ENCODE measurements at places on chromosomes 16 and 17.

GRCh38 chr16:5349670-5350517 lies 252.3 kb upstream of the EEF2KMT start:
- DNase-seq, result no peak

DNA sequence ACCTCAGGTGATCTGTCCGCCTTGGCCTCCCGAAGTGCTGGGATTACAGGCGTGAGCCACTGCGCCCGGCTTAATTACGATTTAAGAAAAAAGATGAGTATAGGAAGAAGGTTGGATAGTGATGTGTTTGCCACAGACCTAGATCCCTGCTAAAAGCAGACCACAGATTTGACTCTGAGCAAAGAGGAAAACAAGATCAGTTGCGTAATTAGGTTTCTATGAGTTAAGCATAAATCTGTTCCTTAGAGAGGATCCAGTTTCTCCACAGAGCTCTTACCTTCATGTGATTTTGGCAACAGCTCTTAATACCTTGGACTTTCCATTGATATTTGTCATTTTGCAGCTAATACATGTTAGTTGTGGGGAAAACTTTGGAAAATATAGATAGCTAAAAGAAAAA lies 31.1 kb downstream of the CDH1 start:
- no peak for DNase-seq

DNA sequence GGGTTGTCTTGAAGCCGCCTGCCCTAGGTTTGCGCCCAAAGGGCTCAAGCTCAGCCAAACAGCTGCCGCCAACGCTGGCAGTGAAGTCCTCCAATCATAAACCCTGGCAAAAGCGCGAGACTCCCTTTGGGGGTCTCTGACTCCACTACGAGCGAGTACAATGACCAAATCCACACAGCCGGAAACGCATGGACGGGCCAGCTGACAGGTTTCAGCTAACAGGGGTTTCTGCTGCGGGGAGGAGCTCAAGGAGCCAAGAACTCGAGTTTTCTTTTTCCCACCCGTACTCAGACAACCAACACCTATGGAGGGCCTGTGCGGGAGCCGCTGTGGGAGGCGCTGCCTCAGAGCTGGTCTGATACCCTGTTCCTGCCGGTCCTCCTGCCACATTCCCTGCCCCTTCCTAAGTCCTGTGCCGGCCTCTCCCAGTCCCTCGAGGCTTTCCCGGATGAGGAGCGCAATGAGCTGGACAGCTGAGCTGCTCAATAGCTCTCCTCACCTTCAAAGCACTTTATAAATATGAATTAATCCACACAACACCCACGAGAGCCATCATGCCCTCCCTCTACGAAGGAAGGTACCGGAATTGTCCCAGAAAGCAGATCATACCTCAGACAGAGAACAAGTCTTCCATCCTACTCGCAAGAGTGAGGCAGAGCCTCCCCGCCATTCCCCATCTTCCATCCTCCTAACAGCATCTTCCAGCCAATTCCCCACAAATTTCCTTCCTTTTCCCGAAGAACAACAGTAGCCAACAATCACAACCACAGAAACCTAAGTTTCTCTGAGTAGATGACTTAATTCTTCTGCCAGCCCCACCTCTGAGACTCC lies 6.1 kb downstream of the ABR start:
- no peak for DNase-seq

GRCh38 chr16:84836967-84837366 lies 17.2 kb downstream of the CRISPLD2 start:
- no peak for DNase-seq

DNA sequence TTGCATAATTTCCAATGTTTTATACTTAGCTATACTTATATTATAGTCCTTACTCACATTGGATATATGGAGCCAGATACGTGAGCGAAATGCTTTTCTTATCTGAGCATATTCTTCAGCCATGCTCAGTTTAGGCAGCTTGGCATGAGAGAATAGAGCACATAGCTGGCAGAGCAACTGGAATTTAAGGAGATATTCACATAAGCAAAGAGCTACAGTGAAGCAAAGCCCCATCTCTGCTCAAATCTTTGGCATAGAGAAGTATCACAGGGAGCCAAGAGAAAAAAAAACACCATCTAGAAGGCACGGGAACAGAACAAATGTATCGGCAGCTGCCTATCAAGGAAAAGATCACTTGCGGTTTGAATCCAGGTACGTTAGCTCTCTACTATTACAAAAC lies 734.2 kb upstream of the KIF2B start:
- DNase-seq, result no peak

- DNase-seq, result no peak
These were observed at the start of gene SOX15 for GRCh38 chr17:7589891-7590691. Gene SOX15 (minus strand): TSS chr17:7590094. CDS start chr17:7589676, 418 bp downstream.

GRCh38 chr16:24255456-24256371 lies at the start of gene CACNG3:
Gene CACNG3 (plus strand): TSS chr16:24256335. CDS start chr16:24256755, 420 bp downstream.
- peak; percentile 41 for DNase-seq

DNA sequence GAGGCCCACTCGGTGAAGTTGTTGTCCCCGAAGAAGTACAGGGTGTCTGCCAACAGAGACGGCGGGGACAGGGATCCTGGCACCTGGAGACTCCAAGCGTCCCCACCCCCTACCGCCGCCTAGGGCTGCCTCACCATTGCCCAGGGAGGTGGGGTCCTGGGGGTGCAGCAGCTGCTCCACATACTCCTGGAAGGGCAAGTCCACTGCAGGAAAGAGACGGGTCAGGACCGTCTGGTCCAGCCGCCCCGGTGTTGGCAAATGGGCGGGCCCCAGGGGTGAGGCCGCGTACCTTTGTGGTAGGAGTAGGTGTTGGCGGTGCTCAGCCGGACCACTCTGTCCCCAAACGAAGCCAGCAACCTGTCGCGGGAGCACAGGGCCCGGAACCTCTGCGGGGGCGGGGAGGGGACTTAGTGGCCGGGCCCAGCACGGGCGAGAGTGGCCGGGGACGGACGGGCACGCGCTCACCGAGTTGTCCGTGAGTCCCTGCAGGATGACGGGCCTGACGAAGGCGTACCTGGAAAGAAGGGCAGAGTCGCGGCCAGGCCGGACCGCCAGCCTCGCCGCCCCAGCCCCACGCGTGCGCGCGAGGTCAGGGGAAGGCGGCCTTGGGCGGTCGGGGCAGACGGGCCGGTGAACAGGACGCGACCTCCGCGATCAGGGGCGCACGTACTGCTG lies 601 bp downstream of the JMJD8 start:
- DNase-seq, result no peak

DNA sequence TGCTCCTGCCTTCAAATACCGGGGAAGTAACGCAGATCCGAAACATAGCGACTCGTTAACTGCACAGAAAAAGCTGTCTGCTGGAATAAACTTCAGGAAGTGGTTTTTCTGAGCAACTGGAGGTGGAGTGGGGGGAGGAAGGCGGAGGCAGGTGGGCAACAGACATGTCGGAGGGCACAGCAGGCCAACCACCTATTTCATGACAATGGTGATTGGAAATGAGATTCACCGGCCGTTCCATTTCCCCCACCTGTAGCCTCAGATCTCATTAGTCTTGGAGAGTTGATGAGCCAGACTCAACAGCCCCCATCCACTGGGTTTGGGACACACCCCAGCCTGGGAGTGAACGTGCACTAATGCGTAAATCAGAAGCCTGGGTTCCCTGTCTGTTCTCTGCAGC lies 7.7 kb upstream of the PECAM1 start:
- no peak for DNase-seq

DNA sequence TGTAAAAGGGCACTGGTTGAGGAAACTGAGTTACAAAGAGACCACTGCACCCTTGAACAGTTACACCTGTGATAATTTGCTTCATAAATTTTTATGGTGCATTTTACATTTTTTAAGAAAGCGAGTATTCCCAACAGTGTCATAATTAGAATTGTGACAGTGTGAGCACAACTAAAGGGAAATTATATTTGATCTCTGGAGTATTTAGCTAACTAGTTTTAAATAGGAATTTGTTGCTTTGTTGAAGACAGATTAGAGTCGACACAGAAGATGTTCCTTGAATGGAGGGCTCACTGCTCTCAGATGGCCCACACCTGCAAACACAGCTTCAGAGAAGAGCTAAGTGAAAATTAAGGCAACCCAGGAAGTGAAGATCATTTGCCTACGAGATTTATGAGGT lies 555.0 kb upstream of the GOT2 start:
- DNase-seq, result no peak

GRCh38 chr17:83080579-83080857 lies 1.1 kb downstream of the METRNL start:
- DNase-seq, result no peak

- DNase-seq, result no peak
These were observed 46.0 kb downstream of the GLG1 start for GRCh38 chr16:74560912-74561311.

DNA sequence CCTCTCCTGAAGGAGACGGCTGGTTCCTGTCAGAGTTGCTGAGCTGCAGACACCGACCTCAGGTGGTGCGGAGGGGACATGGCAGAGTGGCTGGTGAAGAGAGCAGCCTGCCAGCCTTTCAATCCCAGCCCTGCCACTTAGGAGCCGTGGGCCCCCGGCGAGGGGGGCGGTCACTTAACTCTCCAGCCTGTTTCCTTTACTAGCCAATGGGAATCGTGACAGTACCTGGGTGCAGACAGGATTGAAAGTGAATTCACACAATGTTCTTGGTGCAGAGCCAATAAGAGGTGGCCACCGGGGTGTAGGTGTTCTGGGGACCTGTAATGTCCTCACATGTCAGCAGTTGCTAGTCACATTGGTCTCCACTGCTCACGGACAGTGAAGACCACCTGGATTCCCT lies 13.5 kb downstream of the ACE start:
- no peak for DNase-seq

GRCh38 chr16:23357761-23358290 lies 55.7 kb downstream of the SCNN1B start:
- no peak for DNase-seq

- DNase-seq, result no peak
These were observed 179.7 kb downstream of the NPIPB11 start for GRCh38 chr16:29226782-29227181.

- no peak for DNase-seq
These were observed 22.1 kb downstream of the FCSK start for GRCh38 chr16:70476272-70477020.

DNA sequence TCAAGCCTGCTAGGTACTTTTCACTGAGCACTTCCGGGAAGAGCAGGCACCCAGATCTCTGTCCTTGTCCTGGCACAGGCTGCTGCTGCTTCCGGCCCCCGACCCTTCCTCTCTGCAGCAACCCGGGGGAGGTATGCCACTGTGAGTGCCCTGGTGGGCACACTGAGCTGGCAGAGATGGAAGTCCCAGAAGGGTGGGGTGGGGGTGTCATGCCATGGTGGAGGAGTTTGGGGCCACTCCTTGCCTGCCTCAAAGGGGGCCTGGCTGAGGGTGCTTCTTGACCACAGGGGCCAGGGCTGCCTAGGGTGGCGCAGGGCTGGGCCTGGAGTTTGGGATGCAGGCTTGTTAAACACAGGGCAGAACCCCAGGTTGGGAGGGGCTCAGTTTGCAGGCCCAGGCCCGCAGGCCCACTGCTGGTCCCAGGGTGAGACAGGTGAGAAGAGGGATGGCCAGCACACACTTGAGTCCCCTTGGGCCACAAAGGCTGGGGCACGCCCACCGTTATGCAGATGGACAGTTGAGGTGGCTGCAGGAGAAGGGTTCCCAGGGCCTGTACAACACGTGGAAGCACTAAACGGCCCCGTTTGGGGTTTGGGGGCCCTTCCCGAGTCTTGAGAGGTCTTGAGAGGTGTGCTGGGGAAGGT lies 8.7 kb downstream of the TMEM235 start:
- no peak for DNase-seq

GRCh38 chr17:82836823-82837357 lies 2.9 kb downstream of the ZNF750 start:
- DNase-seq, result peak; percentile 64

DNA sequence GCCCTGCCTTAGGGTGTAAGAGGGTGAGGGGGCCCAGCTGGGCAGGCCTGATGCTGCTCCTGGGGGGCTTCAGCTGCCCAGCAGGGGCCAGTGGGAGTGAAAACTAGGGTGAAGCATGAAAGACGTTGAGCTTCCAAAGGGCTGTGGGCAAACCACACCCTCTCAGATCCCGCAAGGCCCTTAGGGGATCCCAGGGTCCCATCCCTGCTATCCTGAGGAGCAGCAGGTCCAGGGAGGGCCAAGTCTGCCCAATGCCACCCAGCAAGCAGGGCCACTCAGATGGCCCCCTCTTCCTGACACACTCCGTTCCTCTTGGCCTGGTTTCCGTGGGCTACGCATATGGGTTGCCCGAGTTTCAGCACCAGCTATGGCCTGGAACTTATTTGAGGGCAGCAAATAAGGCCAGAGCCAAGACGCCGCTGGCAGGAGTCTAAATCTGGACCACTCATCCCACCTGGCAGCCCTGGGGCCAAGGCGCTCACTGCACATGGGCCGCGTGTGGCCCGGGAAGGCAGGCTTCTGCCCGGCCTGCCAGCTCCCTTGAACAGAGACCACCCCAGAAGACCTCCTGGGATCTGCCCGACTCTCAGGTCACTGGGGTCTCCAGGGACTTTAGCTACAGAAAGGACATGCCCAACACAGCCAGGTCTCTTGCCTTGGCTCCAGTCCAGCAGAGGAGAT lies 4.2 kb downstream of the ATP2A3 start:
- no peak for DNase-seq

DNA sequence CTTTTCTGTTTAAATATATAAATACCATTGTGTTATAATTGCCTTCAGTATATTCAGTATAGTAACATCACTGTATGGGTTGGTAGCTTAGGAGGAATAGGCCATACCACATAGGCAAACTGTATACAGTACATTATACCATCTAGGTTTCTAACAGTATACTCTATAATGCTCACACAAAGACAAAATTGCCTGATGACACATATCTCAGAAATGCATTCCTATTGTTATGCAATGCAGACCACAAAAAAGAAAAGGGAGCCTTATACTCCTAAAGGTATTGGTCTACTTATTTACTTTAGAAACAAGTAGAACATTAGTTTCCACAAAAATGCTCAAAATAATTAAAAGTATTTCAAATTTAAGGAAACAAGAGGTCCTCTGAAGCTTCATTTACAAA lies 47.9 kb downstream of the SETD6 start:
- DNase-seq, result no peak

DNA sequence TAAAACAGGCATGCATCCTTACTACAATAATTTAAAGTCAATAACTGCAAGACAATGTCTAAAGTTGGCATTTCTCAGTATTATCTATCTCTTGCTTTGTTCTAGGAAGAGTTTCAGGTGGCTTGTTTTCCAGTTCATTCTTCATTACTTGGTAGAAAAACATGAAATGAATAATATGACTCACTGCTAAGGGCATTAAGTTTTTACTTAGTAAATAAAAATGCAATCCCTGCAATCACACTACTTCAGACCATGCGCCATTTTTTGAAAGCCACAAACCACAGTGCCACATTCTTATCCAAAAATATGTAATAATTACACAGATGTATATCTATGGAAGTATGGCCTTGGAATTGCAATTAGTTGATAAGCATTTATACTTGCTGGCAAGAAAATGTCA lies 55.4 kb downstream of the CREBBP start:
- no peak for DNase-seq

GRCh38 chr16:53546988-53547391 lies 44.0 kb upstream of the AKTIP start:
- DNase-seq, result peak; percentile 53
